ENCODE measurements at places on chromosomes 7 and 10.

- DNase-seq, result peak; percentile 18
Measured at GRCh38 chr10:84908491-84908890, 580.1 kb downstream of the CCSER2 start.

DNA sequence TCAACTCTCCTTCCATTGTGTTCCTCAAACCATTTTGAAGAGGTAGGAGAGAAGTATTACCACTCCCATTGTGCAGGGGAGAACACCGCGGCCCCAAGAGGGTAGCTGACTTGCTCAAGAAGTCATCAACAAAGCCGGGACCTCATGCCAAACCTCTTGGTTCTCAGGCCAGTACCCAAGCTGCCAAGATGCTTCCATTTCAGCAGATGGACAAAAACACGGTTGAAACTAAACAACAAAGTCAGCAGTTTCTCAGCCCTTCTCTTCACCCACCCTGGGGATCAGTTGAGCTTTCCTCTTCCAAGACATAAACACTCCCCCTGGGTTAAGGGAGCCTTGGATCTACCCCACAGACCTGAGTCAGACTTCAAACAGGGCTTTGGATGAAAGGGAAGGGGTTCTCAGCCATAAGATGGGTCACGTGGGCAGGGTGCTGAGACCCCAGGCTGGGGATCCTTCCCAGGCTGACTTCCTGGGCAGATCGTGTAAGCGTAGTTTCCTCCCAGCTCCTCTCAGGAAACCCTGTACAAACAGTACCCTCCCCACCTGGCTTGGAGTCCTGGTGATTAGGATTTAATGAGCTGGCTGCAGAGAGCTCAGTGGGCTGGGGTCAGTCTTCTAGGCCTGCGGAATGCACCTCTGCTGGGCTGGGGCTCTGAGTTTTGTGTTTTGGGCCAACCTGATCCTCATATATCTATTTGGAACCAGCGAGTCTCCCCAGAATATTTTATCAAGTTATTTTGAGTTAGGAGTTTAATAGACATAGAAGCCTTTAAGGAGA, 27.3 kb downstream of the EMX2 start:
- no peak for DNase-seq

DNA sequence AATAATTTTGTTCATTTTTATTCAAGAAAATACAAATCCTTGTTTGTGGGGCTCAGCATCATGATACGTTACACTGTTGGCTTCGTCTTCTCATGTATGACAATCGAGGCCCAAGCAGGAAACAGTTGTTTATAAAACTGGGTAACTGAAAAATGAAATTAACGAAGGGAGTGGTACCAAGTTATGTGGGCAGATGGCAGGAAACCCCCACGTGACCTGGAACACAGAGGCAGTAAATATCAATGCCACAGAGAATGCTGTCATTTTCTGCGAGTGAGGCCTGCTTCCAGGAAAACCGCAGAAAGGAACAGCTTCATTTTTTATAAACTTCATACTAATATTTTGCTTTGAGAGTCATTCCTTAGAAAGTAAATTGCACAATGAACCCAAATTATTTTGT, 201.0 kb upstream of the ADARB2 start:
- no peak for DNase-seq

- DNase-seq, result no peak
Measured at GRCh38 chr7:47465191-47465590, 116.7 kb downstream of the TNS3 start.

DNA sequence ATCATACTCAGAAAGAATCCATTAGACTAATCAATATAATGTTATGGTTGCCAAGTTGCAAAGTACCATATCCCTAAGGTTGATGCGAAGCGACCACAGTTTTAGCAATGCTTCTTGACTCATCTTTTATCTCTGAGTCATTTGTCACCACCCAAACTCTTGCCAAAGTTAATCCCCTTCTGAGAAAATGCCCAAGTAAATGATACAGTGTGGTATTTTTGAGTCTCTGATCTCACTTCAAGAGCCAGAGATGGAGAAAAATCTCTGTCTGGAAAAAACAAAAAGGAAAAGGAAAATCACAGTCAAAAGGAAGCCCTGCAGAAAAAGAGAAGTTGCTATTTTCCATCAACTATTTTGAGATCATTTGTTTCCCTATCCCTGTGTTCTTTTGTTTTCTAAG, 26.7 kb upstream of the OTUD1 start:
- no peak for DNase-seq

- no peak for DNase-seq
Measured at GRCh38 chr10:88651101-88651551, 13.1 kb upstream of the LIPF start.

DNA sequence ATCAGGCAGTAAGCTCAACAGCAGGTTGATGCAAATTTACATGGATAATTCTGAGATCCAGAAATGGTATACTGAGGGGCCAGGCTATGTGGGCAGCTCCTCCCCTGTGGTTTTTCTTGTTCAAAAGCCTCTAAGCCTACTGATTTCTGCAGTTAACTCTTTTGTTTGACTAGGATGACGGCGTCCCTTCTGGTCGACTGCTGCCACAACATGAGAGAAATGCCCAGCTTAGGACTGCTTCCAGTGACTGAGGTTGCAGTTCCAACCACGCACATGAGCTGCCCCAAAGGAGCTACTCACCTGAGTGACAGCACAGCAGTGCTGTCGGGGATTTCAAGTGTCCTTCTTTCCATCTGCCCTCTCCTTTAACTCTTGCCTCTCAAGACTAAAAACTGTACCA, 973.0 kb upstream of the GHITM start:
- DNase-seq, result peak; percentile 41

DNA sequence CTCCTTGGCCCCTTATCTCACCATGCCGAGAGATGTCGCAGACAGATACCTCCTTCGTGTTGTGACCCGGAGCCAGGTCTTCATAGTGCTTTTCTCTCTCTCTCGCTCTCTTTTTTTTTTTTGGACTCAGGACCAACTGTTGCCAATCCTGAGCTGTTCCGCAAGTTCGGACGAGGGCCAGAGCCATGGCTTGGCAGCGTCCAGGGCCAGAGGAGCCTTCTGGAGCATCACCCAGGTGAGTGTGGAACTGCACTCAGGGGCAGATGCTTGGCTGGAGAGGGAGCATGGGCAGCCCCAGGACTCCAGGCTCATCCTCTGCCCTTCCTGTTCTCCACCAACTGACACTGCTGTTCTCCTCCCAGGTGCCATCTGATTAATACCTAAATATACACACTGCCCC, 7.8 kb downstream of the ZNF862 start:
- DNase-seq, result no peak

GRCh38 chr10:116657863-116658551, 37.3 kb downstream of the PNLIPRP2 start:
- DNase-seq, result no peak

DNA sequence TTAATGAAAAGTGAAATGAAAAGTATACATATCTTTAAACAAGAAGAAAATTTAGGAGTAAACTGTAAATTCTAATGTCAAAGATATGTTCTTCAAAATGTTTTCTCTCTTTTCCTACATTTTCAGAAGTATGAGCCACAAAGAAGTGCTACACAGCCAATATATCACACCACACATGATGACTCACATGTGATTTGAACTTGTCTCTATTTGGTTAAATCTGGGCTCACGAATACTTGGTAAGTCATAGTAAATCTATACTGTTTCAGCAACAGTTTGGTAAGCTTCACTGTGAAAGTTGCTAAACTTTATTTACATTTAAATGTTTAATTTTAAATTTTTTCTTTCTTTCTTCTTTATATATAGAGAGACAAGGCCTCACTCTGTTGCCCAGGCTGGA, 380.6 kb upstream of the IGFBP3 start:
- no peak for DNase-seq

DNA sequence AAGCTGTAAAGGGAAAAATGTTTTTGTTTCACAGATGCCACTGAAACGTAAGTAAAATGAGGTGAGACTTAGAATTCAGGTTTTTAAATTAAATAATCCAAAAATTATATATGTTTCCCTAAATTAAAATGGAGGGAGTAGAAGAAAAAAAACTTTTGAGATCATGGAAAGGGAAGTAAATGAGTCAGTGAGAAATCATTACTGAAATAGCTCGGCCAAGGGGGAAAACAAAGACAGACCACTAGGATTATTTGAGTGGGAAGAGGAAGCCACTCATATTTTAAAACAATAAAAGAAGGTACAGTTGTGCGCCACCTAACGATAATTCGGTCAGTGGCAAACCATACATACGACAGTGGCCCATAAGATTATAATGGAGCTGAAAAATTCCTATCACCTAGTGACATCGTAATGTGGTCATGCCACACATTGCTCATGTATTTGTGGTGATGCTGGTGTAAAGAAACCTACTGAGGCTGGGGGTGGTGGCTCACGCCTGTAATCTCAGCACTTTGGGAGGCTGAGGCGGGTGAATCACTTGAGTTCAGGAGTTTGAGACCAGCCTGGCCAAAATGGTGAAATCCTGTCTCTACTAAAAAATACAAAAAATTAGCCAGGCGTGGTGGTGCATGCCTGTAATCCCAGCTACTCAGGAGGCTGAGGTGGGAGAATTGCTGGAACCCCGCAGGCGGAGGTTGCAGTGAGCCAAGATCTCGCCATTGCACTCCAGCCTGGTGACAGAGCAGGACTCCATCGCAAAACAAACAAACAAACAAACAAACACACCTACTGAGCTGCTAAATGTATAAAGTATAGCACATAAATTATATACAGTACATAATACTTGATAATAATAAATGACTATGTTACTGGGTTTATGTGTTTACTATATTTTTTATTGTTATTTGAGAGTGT, 64.7 kb downstream of the MKX start:
- DNase-seq, result peak; percentile 4

DNA sequence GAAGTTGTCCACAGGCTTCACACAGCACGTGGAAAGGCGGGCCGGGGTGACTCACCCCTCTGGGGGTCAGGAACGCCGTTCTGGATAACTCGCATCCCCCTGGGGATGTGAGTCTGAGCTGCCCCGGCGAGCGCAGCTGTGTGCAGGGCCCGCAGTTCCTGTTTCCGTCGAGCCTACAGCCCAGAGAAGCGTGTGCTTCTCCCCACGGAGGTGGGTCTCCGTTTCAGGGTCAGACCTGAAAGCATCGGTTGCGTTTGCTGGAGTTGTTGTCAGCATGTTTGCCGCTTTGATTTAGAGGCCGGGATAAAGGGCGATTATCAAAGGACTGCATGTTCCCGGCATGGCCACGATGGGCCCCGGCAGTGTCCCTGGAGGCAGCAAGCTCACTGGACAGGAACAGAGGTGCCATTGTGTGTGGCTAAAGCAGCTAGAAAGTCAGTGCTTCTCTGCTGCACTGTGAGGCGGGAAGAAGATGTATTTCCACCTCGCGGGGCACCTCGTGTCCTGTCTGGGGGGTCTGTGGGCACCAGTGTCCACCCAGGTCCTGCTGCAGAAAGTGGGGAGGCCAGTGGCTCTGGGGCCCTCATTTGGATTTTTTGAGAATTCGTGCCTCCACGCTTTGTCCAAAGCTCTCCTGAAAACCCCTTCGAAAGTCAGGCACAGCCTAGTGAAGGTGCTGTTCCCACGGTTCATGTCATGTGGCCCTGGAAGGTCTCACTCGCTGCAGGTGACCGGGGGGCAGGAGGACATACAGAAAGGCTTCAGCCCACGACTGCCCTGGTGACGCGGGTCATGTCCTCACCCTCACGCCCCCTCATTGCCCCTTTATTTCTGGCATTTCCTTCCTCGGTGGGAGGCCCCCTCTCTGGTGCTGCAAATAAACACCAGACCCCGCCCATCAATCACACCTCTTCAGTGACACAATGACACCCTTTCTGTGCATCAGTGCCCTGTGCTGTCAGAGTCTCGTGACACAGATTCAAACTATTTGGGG, 27.4 kb upstream of the GDI2 start:
- no peak for DNase-seq

- DNase-seq, result peak; percentile 12
Measured at GRCh38 chr7:1979591-1980560, 252.9 kb downstream of the MAD1L1 start.

GRCh38 chr10:88195841-88196240, 332.4 kb downstream of the PTEN start:
- DNase-seq, result no peak

GRCh38 chr10:86673827-86674581, 5.7 kb downstream of the LDB3 start:
- no peak for DNase-seq

GRCh38 chr7:17362439-17363105, 64.1 kb downstream of the AHR start:
- no peak for DNase-seq

GRCh38 chr7:134355004-134355525, 38.3 kb upstream of the SLC35B4 start:
- DNase-seq, result no peak

GRCh38 chr7:148058753-148059152, 531.8 kb upstream of the C7orf33 start:
- no peak for DNase-seq

DNA sequence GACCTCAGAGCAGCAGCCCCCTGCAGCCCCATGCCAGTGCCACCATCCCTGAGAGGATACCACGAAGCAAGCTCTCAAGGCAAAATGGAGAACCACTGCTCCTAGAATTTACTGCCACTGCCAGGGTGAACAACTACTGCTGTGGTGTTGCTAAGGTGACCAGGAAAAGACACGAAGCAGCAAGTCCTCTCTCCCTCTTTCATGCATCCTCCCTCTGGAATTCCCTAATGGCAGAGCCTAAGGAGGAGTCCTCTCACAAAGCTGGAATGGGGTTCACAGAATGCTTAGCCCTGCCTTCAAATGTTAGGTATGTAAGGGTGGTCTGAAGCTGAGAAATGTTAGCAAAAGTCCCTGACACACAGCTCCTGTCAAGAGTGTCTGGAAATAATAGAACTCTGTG, 35.8 kb upstream of the NPSR1 start:
- no peak for DNase-seq

- DNase-seq, result peak; percentile 27
Measured at GRCh38 chr10:17512341-17513001, 58.1 kb upstream of the ST8SIA6 start.

DNA sequence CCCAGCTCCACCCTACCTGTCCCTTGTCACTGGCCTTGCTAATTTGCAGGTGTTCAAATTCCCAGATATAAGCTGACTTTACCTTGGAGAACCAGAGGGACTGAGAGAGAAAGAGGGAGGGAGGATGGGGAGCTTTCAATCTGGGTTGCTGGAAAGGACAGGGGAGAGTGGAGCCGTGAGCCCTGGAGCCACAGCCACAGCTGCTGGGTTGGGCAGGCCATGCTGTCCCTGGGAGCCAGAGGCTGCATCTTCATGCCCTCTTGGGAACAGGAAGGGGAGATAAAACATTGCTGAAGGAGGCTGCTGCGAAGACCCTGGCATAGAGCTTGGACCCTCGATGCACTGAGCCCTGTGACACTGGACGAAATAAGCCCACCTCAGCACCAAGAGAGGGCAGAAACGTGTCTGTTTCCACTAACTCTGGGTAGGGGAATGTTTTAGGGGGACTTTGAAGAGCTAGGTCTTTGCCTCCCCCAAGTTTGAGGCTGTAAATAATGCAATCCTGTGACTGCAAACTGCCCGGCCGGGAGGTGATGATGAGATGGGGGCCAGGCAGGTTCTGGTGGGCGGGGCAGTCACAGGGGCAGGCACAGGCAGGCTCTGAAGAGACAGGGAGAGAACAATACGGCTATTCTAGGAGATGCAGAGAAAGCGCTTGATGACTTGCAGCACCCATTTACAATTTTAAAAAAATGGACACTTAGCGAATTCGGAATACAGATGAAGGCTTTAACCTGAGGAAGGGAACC, 5.8 kb upstream of the JAKMIP3 start:
- DNase-seq, result peak; percentile 27

- DNase-seq, result no peak
Measured at GRCh38 chr7:116037401-116037800, 6.8 kb upstream of the TFEC start.

All from SW480 (cell line).